ENCODE measurements at places on chromosomes 11 and 22. TPM values are rescaled to one million over a fixed set of nuclear protein-coding genes. Genes with fewer than 3 reads are reported as not detected.

INCENP gene
- total RNA-seq, result 21.4 TPM

MOGAT2 gene
- 430 TPM for total RNA-seq

DNA sequence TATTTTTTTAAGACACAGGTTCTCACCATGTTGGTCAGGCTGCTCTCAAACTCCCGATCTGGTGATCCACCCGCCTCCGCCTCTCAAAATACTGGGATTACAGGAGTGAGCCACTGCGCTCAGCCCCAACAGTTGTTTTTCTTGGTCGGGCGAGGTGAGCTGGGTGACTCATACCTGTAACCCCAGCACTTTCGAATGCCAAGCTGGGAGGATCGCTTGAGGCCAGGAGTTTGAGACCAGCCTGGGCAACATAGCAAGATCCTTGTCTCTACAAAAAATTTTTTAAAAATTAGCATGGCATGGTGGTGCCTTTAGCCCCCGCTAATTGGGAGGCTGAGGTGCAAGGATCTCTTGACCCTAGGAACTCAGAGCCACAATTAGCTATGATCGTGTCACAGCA is 7.0 kb upstream of the NF2 start:
- no peaks in the 10 kb centered on the region for H3K36me3 ChIP-seq
- H3K27ac ChIP-seq, result no peak overlapping the region
- no peaks in the 10 kb centered on the region for H3K27me3 ChIP-seq
- no peaks in the 10 kb centered on the region for H3K4me1 ChIP-seq

GRCh38 chr11:8288824-8289491 is 25.3 kb upstream of the LMO1 start:
- no peak for DNase-seq
- H3K36me3 ChIP-seq, result no peaks in the 10 kb centered on the region
- no peak overlapping the region for H3K27ac ChIP-seq
- no peak overlapping the region for H3K4me3 ChIP-seq

DNA sequence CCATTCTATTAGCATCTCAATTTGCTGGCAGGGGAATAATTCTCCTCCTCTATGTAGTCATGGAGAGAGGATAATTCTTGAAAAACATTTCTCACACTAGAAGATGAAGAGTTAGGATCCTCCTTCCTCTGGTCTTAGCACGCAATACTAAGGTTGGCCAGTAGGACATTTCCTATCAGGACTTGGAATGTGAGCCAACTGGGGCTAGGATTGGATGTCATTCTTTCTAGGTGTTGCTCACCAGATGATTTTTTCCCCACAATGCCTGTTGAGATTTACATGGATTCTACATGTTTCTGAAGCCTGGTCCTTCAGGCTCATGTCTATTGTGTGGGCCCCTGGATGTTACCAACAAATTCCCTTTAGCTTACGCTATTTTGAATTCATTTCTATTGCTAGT is 28.0 kb downstream of the SLN start:
- H3K4me1 ChIP-seq, result no peaks in the 10 kb centered on the region
- DNase-seq, result no peak
- no peaks in the 10 kb centered on the region for H3K27me3 ChIP-seq
- no peak overlapping the region for H3K4me3 ChIP-seq

Data from Peyer's patch (tissue), 4 donors.